Sigmoid colon (tissue), 7 donors: ENCODE measurements at places on chromosomes 5 and 9. TPM values are rescaled to one million over a fixed set of nuclear protein-coding genes. Genes with fewer than 3 reads are reported as not detected.

Gene TEX53
- total RNA-seq, result not detected

Gene UBE2QL1
- 3.6 TPM for total RNA-seq

Gene FBXW11
- 42.9 TPM for total RNA-seq

Gene FAM200C
- 6.6 TPM for total RNA-seq

DNA sequence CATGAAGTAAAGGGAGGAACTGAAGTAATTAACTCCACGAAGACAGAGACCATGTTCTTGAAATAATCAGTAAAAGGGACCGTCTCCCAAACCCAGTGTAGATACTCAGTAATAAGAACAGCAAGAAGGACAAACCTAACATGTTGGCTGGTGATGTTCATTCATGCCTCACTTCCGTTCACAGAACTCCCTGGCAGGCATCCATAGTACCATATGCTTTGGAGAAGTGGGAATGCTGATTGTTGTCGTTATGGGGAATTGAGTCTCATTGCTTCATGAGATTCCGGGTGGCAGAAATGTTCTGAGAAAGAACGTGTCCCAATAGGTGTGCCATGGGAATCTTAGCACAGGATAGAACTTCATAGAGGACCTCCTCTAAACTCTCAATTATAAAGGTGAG lies 452.3 kb downstream of the ZSWIM6 start:
- no peak for DNase-seq

DNA sequence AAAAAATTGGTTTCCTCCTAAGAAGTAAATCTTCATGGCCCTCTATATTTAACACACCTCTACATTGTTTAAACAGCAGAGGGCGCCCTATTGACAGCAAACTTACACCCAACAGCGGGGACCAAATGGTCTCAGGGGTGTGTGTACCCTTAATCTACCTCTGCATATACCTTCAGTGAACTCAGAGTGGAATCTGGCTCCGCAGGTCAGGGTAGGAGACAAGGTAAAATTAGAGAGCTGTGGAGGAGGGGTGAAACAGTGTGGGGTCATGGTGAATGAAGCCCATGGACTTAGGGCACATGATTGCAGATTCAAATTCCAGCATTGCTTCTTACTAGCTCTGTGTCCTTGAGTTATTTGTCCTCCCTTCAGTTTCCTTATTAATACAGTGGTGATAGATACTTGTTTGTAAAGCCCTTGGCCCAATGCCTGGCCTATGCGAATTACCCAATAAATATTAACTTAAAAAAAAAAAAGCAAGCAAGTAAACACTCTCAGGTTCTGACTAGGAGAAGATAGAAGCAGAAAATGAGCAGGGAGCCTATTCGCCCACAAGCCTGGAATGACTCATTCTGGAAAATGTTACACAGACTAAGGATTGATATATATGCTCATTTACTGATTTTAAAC lies 122.9 kb downstream of the CAVIN4 start:
- no peak for DNase-seq

DNA sequence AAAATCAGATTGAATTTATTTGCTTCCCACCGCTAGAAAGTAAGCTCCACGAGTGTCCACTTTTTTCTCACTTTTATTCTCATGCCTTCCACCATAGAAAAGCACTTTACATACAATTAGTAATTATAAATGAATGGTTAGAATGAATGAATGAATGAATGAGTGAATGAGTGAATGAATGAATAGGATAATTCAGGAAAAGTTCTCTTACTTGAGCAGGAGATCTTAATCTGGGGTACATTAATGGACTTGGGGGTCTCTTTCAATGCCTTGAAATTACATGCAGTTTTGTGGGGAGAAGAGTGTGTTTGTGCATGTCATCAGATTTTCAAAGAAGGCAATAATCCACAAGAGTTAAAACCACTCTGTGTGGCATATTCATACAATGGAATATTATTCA lies 229.9 kb upstream of the NR4A3 start:
- DNase-seq, result no peak

DNA sequence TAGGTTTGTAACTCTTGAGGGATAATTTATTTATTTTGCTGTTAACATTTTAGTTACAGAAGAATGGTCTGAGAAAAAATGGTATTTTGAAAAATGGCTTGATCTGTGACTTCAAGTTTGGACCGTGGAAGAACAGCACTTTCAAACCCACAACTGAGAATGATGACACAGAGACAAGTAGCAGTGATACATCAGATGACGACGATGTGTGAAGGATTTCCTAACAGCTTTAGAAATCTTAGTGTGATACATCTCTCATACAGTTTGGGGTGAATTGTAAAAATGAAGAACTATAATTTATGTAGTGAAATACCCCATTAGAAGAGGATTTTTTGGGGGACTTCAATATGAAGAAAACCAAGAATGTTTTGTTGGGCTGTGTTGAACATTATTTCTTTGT lies 88.7 kb downstream of the GPBP1 start:
- no peak for DNase-seq

DNA sequence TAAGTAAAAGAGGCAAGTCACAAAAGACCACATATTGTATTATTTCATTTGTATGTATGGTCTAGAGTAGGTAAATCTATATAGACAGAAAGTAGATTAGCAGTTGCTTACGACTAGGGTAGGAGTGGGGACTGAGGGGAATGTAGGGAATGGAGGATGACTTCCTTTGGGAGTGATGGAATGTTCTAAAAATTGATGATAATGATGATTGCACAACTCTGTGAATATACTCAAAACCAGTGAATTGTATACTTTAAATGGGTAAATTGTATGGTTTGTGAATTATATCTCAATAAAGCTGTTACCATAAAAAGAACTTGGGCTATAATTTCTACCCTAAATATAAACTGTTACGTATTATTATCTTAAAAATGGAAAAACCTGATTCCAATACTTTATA lies 35.0 kb downstream of the ADAMTS6 start:
- DNase-seq, result no peak
